A549 treated with RU486 at 1 μM for 4 hours (cell line): ENCODE measurements at places on chromosomes 1 and 21. TPM values are rescaled to one million over a fixed set of nuclear protein-coding genes. Genes with fewer than 3 reads are reported as not detected.

ADORA3 gene
- total RNA-seq = not detected in 5 replicates

FAM177B gene
- not detected in 5 replicates for total RNA-seq

ARHGEF16 gene
- 4.0 to 5.3 TPM (median 4.7 TPM) in 5 replicates for total RNA-seq

MEAF6 gene
- 34.1 to 41.4 TPM (median 35.7 TPM) in 5 replicates for total RNA-seq

FAM72B gene
- total RNA-seq = 6.0 to 9.0 TPM (median 6.9 TPM) in 5 replicates

PROX1 gene
- 0.05 to 0.16 TPM (median 0.13 TPM) in 5 replicates for total RNA-seq

TMEM240 gene
- 0.22 to 0.52 TPM (median 0.36 TPM) in 5 replicates for total RNA-seq

NTPCR gene
- total RNA-seq = 81.6 to 91.3 TPM (median 85.6 TPM) in 5 replicates

SLC26A9 gene
- total RNA-seq = 0.03 to 0.11 TPM (median 0.07 TPM) in 4 of 5 replicates, not detected in the other

NR5A2 gene
- 3.1 to 7.0 TPM (median 5.6 TPM) in 5 replicates for total RNA-seq

EDN2 gene
- total RNA-seq = 4.2 to 6.4 TPM (median 5.0 TPM) in 5 replicates

THEM5 gene
- not detected in 5 replicates for total RNA-seq

SPATA17 gene
- 2.7 to 3.9 TPM (median 2.8 TPM) in 5 replicates for total RNA-seq

CHIA gene
- total RNA-seq = not detected in 5 replicates

ZNF669 gene
- total RNA-seq = 2.3 to 4.8 TPM (median 3.6 TPM) in 5 replicates

BNIPL gene
- 0.06 to 0.20 TPM (median 0.13 TPM) in 4 of 5 replicates, not detected in the other for total RNA-seq

FMO4 gene
- 0.29 to 0.80 TPM (median 0.49 TPM) in 5 replicates for total RNA-seq

KIF17 gene
- total RNA-seq = 0.80 to 1.6 TPM (median 1.2 TPM) in 5 replicates

SLAMF9 gene
- total RNA-seq = 0.27 to 0.61 TPM (median 0.45 TPM) in 4 of 5 replicates, not detected in the other

ESPN gene
- total RNA-seq = 0.32 to 0.61 TPM (median 0.48 TPM) in 5 replicates

WDR64 gene
- not detected in 5 replicates for total RNA-seq

PLPPR5 gene
- total RNA-seq = not detected in 5 replicates

OR2T29 gene
- not detected in 5 replicates for total RNA-seq

COL11A1 gene
- 1.3 to 3.8 TPM (median 2.3 TPM) in 5 replicates for total RNA-seq

FMO2 gene
- total RNA-seq = not detected in 5 replicates

TLR5 gene
- total RNA-seq = 0.08 to 0.42 TPM (median 0.20 TPM) in 5 replicates

LRRC39 gene
- 0.05 to 0.14 TPM in 2 of 5 replicates, not detected in the others for total RNA-seq

CRABP2 gene
- 11.5 to 19.1 TPM (median 11.6 TPM) in 5 replicates for total RNA-seq

RNF187 gene
- total RNA-seq = 55.9 to 91.2 TPM (median 83.2 TPM) in 5 replicates

MAN1C1 gene
- 0.08 to 0.22 TPM (median 0.14 TPM) in 5 replicates for total RNA-seq

FBXO2 gene
- 6.0 to 11.7 TPM (median 9.1 TPM) in 5 replicates for total RNA-seq

KRTAP13-2 gene
- total RNA-seq = not detected in 5 replicates

PDE4DIP gene
- 5.8 to 6.6 TPM (median 6.3 TPM) in 5 replicates for total RNA-seq

LCE1B gene
- total RNA-seq = not detected in 5 replicates

DNAJC28 gene
- 0.25 to 0.57 TPM (median 0.30 TPM) in 4 of 5 replicates, not detected in the other for total RNA-seq

AMY2A gene
- not detected in 5 replicates for total RNA-seq

ARHGAP30 gene
- total RNA-seq = 0.07 to 0.14 TPM (median 0.11 TPM) in 5 replicates
